ENCODE measurements at places on chromosomes 16 and 17.

DNA sequence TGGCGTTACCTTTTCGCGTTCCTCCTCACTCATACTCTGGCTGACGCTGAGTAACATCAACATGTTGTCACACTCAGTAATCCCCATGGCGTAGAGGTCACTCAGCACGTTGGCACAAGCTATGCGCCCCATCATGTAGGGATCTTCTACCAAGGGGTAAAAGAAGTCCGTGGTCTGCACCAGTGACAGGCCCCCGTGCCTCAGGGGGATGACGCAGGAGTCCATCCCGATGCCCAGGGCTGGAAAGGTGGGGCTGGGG, 596 bp downstream of the SEPHS2 start:
- DNase-seq = no peak

DNA sequence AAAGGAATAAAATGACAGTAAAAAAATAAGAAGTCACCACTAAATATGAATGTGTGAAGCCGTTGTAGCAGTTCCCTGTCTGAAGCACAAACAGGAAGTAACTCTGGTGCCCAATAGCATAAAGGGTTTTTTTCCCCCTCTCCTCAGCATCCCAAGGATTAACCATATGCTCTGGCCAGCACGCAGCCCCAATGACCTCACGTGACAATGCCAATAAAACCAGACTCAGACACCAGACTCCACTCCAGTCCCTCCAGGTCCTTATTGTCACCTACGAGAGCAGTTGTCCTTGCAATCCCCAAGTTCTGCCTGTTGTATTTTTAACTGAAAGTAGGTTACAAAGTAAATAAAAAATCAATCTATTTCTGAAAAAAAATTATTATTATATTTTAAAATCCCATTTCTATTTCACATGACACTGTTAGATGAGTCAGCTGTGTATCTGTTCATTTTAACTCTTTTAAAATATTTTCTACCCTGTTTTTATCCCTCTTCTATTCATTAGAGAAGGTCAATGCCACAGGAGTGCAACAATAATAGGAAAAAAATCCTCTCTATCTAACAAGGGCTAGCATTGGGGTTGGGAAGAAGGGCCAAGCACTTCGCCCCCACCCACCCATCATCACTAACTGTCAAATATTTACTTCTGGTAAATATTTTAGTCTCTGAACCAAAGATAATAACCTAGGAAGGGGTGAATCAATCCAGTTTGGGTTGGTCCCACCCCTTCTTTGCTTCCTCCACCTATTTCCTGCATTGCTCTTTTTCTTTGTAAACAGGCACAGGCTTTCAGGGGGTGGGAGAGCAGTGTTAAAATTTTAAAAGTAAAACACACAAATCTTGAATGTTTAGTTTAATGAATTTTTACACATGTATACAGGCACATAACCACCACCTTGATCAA, 6.6 kb downstream of the PRAC1 start:
- no peak for DNase-seq

DNA sequence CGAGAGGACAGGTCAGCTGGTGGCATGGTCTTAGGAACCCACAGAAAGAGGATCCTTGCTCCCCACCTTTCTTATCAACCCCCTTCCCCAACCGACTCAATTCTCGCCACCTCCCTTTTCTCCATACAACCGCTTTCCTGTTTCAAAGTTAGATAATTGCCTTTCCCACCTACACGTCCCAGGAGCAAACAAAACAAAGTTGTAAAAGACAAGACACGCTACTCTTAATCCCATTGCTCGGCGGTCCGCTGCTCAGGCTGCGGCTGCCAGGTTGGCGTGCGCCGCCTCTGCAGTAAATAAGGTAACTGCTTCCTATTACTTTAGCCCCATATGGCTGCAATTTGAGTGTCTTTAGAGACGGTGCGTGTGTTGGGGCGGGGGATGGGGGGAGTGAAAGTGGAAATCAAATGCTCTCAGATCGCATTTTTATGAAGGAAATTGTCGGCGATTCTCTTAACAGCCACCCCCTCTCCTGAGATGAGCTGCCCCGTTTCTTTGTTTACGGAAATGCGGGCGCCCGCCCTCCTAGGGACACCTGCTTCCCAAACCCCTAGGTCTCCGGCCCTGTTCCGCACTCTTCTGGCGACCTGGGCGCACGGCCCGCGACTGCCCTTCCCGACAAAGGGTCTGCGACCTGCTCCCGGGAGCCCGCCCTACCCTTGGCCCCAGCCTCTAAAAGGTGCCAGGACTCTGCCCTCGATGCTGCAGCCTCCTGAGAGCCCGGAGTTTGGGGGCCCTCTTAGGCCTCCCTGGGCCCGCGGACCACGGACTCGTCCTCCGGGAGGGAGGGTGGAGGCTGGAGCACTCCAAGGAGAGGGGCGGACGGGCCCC, 3.7 kb upstream of the CBX8 start:
- no peak for DNase-seq

DNA sequence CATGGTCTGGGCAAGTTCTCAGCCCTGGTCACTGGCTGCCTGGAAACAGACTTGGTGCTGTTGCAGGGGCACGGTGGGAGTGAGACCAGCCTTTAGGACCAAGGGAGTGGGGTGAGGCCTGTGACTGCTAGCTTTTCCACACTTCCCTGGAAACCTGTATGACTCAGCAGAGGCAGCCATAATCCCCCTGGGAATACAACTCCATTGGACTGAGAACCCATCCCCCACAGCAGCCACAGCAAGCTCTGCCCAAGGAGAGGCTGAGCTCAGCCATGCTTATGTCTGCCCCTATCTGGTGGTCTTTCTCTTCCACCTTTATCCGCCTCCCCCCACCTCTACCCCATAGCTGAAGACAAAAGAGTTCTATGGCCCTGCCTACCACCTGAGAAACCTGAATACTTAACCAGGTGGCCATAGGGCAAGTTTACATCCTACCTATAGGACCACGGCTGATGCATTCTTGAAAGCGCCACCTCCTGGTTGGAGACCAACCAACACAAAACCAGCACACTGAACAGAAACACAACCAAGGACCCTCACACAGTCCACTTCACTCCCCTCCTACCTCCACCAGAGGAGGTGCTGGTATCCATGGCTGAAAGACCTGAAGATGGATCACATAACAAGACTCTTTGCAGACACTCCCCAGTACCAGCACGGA, 816.2 kb upstream of the SOX9 start:
- DNase-seq = no peak

- no peak for DNase-seq
Observed at GRCh38 chr17:6969323-6969726, 26.5 kb upstream of the ALOX12 start.

DNA sequence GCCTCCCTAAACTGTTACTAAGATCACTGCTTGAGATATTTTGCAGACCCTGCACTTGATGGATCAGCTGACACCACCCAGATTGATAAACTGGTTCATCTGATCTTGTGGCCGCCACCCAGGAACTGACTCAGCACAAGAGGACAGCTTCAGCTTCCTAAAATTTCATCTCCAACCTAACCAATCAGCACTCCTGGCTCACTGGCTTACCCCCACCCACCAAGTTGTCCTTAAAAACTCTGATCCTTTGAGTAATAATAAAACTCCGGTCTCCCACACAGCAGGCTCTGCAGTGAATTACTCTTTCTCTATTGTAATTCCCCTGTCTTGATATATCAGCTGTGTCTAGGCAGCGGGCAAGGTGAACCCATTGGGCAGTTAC, 174.8 kb downstream of the UTP18 start:
- no peak for DNase-seq

DNA sequence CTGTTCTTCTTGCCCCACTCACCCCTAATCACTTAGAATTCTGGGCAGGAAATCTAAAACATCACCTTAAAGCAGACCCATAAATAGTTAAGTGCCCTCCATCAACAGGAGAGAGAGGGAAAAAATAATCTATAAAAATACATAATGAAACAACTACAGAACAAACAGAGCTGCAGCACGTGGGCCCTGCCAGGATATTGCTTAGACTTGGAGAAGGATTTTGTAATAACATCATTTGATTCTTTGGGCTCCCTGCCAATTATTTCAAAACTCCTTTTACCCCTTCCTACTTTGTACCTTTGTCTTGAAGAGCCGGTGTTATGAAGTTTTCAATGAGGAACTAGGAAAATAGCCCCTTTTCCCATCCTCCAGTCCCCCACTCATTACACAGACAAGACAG, 130.6 kb upstream of the TOX3 start:
- DNase-seq = no peak

GRCh38 chr17:65629234-65629690, 67.8 kb upstream of the AXIN2 start:
- no peak for DNase-seq

- no peak for DNase-seq
Observed at GRCh38 chr16:12349936-12350850, 373.7 kb downstream of the SNX29 start.

DNA sequence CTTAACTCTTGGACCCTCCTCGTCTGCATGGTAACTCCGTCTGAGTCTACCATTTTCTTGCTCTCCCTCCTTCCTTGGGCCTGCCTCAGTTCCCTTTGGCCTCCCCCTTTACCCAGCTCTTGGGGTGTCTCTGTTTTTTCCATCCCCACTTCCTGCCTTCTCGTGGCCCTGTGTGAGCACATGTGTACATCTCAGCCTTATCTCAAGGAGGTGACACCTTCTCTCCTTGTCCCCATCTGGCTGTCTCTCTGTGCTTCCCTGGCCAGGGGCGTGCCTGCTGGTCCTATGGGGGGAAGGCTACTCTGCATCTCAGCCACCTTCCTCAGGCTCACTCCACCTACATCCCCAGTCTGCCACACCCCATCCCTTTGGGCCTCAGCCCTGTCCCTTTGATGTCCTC, 6.6 kb downstream of the CTF1 start:
- DNase-seq = no peak

- no peak for DNase-seq
Observed at GRCh38 chr16:81936209-81937000, 74.9 kb downstream of the SDR42E1 start.

DNA sequence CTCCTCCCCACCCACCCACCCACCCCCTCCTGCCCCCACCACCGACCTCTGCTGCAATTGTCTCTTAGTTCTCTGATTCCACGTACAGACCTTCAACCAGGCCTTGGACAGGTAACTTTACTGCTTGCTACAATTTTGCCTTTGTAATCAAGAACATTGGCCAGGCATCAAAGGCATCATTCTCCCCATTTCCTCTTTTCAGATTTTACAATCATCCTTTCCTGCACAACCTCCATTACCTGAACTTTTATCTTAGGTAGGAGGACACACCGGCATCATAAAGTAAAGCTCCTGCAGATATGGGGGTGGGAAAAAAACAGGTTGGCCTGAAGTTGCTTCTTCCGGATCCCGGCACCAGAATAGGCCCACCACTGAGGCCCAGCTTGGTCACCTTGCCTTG, 25.7 kb upstream of the SUPT4H1 start:
- no peak for DNase-seq

DNA sequence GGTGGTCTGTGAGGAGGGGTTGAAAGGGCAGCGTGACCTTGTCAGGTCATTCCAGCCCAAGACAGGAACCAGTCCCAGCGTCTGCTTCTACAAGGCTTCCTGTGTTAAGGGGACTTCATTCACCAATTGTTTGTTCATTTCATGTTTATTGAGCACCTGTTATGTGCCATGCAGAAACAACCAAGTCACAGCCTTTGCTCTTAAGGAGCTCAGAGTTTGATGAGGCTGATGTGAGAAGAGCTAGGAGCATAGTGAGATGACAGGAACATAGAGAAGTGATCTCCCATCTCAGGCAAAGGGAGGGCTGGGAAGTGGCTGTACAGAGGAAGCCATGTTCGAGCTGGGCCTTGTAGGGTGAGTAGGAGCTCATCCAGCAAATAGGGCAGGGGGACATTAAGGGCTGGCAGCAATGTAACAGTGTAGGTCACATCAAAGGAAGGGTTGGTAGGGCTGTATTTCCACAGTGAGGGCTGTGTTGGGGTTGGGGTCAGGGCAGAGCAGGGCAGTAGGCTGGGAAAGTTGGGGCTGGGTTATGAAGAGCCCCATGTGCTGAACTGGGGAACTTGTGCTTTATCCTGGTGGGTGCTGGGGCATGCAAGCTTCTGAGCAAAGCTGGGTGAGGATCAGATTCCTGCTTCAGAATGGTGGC, 79.8 kb downstream of the ARHGAP23 start:
- DNase-seq = no peak

- DNase-seq = no peak
Observed at GRCh38 chr17:44222112-44222869, 2.8 kb upstream of the UBTF start.

DNA sequence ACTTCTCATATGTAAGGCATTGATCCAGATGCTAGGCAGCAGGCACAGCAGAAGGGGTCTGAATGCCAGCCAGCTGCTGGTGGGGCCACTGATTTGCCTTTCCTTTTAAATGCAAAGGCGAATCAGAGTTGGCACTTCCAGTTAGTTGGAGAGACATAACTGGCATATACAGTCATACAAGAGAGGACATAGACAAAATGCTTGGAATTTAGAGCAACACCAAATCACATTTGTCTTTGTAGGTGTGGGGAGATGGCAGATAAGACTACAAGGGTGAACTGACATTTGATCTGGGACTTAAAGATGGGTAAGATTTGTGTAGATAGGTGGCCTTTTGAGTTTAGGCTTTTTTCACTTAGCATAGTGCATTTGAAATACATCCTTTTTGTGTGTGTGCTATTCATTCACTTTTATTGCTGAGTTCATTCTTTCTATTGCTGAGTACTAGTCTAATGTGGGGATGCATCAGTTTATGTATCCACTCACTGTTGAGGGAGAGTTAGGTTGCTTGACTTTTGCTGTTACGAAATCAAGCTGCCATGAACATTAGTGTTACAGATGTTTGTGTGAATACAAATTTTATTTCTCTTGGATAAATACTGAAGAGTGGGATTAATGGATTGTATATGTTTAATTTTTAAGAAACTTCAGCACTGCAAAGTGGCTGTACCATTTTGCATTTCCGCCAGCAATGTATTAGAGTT, 74.1 kb downstream of the SPECC1 start:
- no peak for DNase-seq

DNA sequence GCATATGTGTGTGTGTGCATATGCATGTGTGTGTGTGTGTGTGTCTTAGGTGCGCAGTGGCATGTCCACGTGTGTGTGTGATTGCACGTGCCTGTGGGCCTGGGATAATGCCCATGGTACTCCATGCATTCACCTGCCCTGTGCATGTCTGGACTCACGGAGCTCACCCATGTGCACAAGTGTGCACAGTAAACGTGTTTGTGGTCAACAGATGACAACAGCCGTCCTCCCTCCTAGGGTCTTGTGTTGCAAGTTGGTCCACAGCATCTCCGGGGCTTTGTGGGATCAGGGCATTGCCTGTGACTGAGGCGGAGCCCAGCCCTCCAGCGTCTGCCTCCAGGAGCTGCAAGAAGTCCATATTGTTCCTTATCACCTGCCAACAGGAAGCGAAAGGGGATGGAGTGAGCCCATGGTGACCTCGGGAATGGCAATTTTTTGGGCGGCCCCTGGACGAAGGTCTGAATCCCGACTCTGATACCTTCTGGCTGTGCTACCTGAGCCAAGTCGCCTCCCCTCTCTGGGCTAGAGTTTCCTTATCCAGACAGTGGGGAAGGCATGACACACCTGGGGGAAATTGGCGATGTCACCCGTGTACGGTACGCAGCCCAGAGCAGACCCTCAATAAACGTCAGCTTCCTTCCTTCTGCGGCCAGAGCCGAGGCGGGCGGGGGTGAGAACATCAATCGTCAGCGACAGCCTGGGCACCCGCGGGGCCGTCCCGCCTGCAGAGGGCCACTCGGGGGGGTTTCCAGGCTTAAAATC, 47.6 kb downstream of the IL21R start:
- peak; percentile 71 for DNase-seq

- DNase-seq = no peak
Observed at GRCh38 chr17:74950207-74950606, 14.5 kb downstream of the OTOP3 start.

Measured in stimulated activated CD4-positive, alpha-beta T cell treated with anti-CD3 and anti-CD28 coated beads, TNF-alpha, amount 100 ng/mL, for 4 hours (primary cell).